ENCODE measurements at places on chromosomes 11 and 22. TPM values are rescaled to one million over a fixed set of nuclear protein-coding genes. Genes with fewer than 3 reads are reported as not detected.

DNA sequence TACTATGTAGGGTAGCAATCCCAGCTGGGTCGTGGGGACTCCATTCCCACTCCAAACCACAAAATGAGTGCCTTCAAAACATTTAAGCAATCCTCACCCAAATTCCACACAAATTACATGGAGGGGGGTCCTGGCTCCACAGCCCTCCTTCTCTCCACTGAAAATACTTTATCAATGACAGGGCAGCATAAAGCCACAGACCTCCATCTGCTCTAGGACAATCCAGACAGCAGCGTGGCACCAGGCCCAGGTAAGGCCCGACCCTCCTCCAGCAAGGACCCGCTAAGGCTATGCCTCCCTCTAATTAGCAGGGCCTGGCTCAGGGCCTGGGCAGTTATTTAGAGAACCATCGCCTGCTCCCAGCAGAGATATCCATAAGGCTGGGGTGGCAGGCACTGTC, at the start of gene PANX3:
Gene PANX3, plus strand, starts transcription at position 365 of the 400 bp plus-strand sequence. CDS start 129 bp downstream, outside the sequence.
- DNase-seq, result no peak

DNA sequence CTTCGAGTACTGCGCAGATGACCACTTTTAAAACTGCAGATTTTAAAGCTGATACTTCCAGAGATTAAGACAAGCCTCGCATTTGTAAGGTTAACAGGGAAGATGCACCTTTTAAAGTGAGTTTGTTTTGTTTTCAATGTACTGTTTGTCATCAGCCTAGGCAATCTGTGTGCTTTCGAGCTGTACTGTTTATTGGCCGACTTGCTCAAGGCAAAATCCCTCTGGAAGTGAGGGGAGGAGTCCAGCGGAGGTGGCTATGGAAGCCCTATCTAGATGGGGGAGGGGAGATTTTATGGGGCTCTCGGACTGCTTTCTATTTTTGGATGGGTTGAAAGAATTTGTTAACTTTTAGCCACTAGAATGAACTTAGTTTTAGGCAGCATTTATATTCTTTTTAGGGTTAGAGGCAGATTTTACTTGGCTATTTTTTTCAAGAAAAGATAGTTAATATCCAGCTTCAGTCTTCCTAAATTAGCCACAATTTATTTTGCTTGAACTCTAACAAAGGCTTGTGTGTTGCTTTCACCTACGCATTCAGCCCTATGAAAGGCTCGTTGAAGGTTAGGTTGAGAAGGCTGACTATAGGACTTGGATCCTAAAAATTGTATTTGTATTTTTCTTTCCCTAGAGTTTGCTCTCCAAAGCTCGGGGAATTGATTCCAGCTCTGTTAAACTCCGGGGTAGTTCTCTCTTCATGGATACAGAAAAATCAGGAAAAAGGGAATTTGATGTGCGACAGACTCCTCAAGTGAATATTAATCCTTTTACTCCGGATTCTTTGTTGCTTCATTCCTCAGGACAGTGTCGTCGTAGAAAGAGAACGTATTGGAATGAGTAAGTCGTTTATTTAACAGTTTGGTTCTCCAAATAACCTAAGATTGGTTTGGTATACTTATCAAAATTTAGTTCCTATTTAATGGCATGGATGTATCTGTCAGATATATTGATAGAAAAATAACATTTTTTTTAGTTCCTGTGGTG, 2.1 kb downstream of the WEE1 start:
- no peak for DNase-seq

DNA sequence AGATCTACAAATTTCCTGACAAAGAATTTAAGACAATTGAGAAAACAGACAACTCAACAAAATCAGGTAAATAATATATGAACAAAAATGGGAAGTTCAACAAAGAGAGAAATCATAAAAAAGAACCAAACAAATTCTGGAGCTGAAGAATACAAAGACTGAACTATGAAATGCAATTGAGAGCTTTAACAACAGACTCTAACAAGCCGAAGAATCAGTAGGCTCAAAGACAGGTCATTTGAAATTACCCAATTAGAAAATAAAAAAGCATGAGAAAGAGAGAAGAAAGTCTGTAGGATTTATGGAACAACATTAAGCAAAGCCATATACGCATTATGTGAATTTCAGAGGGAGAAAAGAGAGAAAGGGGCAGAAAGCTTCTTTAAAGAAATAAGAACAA, 72.8 kb downstream of the TBC1D22A start:
- DNase-seq, result no peak

DNA sequence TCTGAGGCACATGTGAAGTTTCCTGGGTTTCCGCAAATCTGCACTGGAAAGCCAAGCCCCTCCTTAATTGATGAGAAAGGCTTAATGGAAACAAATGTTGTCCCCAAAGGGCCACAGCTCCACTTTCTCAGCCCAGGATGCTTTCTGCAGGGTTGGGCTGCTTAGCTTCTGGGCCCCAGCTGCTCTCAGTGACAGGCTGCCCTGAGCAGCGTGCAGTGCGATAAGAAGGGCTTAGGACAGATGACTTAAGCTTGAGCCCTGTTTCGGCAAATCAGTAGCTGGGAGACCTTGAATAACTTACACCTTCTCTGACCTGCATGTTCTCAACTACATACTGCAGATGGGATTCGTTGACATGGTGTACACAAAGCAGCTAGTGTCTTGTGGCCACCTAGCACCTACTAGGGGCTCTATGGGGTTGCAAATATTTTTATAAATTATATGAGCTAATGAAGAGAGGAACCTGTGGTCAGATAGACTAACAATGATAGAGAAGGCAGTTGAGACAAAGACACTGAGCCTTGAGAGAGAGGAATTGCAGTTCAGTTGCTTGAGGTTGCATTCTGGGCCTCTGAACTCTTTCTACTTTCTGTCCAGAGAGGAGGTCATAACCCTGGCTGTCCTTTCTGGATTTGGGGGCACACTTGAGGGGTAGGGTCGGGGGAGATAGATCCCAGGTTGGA, 11.5 kb downstream of the STX3 start:
- DNase-seq, result no peak

Gene TMPRSS5
- total RNA-seq, result 1.3 TPM

Gene DRD4
- total RNA-seq, result 0.49 TPM

Data from activated B cell treated with CpG ODN at 0.5 μM for 24 hours (primary cell).